ENCODE measurements at places on chromosomes 12 and 14.

DNA sequence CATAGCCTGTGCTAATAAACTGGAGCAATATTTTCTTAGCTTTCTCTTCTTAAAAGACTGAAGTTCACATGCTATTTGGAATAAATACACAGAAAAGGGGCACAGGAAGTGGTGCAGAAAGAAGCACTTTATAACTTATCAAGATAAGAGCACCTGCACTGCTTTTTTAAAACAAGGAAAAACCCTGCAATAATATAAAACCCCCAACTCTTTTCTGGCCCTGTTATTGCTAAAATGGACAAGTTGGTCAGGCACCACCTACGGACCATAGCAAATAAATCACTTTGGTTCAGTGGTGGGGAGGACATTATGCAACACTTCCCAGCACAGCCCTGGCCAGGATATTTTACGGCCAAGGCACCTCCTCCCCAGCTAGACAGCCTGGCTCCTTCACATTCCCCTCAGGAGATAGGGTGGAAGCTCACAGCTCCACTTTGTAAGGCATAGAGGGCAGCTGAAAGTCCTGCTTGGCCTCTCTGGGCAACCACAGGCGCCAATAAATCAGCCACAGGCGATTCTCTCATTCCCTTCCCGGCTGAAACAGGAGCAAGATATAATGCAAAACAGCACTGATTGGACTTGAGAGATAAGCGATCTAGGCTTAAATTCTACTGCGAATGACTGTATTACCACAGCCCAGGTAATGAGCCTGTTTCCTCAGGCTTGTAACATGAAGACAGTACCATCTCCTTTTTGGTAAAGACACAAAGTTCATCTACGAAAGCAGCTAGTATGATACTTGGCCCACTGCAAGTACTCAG lies 2.0 kb downstream of the ZBTB25 start:
- DNase-seq, result peak; percentile 88

GRCh38 chr14:70064136-70064865 lies 124.5 kb downstream of the SLC8A3 start:
- DNase-seq, result no peak

GRCh38 chr12:88300931-88301330 lies 158.8 kb downstream of the TMTC3 start:
- DNase-seq, result no peak

DNA sequence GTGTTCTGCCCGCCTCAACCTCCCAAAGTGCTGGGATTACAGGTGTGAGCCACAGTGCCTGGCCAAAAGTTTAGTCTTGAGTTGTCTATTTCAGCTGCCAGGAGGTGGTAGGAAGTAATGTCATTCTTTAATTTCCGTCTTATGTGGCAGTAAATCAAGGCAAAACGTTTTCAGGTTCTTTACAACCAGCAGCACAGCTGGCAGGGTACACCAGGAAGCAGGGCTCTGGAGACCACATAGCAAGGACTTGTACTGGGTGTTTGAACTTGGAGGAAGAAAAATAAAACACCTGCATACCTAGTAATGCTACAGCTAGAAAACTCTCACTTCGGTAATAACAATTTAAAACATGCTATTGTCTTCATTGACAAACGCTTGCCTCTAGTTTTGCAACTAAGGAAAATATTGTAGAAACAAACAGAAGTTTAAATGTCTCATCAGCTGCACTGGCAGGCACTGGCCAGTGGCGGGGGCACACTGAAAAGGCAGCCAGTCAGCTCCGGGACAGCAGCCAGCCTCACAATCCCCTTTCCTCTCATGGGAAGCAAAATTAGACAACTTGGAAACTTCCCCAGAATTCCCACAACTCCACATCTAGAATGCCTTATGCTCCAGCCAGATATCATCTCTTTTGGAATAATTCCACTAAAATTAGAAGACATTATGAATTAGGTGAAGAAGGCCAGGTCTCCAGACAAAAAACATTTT lies 72.2 kb downstream of the CLIP1 start:
- peak; percentile 98 for DNase-seq

DNA sequence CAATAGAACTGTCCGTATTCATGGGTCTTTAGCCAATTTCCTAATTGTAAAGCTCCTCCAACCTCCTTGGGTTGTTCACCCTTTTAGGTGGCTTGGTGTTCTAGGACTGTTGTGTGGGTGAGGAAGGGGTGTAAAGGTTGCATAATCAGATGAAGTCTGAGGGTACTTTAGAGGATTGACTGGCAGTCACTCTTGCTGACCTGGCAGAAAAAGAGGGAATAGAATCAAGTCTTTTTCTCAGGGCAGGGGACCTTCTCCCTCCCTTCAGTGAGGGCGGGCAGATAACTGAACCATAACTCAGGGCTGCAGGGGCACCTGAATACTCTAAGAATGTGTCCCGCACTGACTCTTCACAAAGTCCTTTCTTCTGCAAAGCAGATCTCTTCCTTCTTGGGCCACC lies 436.2 kb downstream of the CCDC91 start:
- DNase-seq, result no peak

DNA sequence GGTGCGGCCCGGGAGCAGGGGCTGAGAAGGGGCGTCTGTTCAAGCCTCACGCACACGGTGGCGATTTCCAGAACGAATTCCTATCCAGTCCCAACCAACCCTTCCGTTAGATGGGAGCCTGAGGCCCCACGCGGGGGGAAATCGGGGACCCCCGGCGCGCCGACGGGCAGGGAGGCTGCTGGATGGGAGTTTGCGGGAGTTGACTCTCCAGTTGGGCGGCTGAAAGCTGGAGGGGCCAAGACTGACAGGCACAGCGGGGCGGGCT lies 9.8 kb downstream of the EXOC3L4 start:
- no peak for DNase-seq

DNA sequence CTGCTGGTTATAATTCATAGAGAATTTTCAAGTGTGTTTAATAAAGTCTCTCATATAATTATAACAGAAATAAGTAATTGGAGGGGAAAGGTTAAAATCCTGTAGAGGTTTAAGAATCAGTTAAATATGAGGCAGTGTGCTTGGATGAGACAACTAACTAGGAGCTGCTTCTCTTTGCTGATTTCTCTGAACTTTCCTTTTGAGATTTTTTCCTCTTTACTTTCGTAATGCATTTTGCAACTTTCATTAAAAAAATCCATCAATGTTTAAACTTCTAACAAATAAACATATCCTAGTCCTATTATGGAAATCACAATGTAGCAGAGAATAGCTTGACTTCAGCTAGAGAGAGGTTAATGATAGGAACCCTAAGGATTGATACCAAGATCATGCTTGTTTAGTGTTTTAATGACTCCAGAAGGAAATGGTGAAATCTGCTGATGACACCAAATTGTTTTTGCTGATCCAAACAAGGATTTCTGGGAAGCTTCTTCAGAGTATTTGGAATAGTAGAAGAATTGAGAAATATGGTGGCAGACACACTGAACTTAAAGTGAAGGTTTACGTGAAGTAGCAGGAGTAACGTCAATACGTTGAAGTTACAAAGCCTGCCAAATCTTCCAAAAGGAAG lies 122.6 kb downstream of the RAD51B start:
- DNase-seq, result peak; percentile 58

- no peak for DNase-seq
These were observed 329.0 kb downstream of the C12orf75 start for GRCh38 chr12:105659355-105660075.

DNA sequence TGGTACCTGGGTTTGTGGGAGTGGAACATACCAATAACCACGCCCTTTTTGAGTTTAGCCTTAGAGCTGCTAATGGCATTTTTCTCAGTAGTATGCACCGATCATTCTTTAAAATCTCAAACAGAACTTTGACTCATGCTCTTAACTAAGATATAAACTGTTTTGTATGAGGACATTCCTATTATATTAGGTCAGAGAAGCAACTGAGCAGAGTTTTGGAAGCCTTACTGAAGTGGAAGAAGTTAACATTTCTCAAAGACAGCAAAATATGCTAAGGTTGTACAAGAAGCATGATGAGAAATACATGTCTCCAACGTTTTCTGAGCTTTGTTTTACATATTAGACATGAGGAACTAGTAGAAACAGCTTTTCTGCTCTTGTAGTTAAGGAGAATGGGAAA lies 819.2 kb downstream of the FSCB start:
- peak; percentile 81 for DNase-seq

- DNase-seq, result no peak
These were observed 2.9 kb upstream of the SPX start for GRCh38 chr12:21523148-21523547.

DNA sequence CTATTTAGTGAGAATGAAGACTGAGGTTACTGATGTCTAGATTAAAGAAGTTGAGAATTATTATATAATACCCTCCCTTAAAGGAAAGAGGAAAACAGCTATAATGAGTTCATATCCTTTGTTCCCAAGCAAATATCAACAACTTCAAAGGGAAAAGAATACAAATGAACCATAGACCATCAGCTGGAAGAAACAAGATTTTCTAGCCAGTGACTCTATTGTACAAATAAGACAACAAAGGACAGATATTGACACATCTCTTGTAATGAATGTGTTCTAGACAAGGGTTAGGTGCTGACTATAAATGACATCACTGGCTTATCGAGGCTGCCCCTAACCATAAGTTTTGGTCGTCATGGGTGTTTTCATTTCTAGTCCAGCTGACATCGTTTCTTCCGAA lies 48.2 kb downstream of the SLC38A4 start:
- DNase-seq, result no peak

DNA sequence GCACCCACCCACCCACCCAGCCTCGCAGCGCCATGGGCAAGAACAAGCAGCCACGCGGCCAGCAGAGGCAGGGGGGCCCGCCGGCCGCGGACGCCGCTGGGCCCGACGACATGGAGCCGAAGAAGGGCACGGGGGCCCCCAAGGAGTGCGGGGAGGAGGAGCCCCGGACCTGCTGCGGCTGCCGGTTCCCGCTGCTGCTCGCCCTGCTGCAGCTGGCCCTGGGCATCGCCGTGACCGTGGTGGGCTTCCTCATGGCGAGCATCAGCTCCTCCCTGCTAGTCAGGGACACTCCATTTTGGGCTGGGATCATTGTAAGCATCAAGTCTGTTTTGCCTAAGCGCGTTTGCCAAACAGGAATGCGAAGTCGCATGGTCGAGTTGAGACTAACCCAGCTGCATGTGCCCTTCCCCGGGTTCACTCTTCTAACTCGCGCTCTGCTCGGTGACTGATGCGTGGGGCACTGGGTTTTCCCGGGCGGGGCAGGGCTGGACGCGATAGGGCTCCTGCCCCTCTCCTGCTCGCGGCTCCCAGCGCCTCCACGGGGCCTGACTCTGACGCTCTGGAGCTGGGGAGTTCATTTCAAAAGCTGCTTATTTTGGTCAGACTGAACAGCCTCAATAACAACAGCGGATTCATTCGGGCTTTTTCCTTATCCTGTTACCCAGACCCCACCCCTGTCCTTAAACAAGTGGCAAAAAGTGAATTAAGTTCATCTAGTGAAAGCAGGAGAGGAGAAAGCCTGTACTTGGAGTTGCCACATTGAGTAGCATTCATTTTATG lies 458 bp downstream of the SSPN start:
- DNase-seq, result peak; percentile 50

GRCh38 chr12:77179515-77179914 lies 114.1 kb upstream of the E2F7 start:
- DNase-seq, result no peak

DNA sequence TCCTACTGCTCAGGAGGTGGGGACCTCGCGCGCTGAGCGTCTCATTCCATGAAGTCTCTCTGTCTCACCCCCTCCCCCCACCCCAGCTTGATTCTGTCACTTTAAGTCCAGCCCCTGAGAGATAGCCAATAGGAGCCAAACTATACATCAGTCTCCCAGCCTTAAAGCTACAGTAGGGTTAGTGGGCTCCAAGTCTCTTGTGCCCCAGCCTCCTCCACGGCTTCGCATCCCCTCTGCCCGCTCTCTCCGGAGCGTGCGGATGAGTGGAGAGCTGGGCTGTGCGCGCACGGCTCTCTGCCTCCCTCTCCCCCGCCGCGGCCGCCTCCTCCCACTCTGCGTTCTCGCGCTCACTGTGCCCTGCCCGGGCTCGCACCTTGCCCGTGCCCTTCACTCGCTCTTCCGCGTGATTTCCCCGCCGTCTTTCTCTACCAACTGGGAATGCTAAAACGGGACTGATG lies at the start of gene ESRRB:
Gene ESRRB (plus strand): TSS at position 191 of the 458 bp plus-strand sequence. CDS start 265 bp downstream, at position 456.
- DNase-seq, result no peak

GRCh38 chr12:6435961-6436715 lies 8.6 kb upstream of the CD27 start:
- DNase-seq, result no peak

DNA sequence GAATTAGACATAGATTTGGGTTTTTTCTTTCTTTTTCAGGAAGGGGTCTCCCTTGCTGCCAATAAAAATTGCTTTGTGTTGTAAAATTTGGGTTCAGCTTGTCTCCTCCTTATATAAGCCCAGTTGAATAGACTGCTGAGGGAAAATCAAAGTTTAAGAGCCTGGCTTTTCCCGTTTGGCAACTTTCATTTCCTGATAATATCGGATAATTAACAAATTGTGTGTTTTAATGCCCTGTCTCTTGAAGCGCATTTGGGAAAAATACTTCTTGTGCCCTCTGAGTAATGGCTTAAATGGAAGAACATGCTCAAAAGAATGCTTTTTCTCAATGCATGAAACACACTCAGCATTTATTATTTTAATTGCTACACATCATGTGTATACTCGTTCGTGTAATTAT lies 198.0 kb upstream of the DCN start:
- DNase-seq, result no peak

DNA sequence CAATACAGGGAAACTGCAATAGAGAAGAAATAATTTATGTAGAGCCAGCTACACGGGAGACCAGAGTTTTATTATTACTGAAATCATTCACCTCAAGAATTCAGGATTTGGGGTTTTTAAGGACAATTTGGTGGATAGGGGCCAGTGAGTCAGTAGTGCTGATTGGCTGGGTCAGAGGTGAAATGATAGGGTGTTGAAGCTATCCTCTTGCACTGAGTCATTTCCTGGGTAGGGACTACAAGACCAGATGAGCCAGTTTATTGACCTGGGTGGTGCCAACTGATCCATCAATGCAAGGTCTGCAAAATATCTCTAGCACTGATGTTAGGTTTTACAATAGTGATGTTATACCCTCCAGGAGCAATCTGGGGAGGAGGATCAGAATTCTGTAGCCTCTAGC lies 486.3 kb downstream of the LRIG3 start:
- no peak for DNase-seq

GRCh38 chr12:79961411-79961810 lies 26.5 kb upstream of the PPP1R12A start:
- DNase-seq, result no peak

- no peak for DNase-seq
These were observed 40.5 kb downstream of the DIO3 start for GRCh38 chr14:101601606-101602465.

- no peak for DNase-seq
These were observed 15.0 kb downstream of the POMT2 start for GRCh38 chr14:77305696-77306095.

DNA sequence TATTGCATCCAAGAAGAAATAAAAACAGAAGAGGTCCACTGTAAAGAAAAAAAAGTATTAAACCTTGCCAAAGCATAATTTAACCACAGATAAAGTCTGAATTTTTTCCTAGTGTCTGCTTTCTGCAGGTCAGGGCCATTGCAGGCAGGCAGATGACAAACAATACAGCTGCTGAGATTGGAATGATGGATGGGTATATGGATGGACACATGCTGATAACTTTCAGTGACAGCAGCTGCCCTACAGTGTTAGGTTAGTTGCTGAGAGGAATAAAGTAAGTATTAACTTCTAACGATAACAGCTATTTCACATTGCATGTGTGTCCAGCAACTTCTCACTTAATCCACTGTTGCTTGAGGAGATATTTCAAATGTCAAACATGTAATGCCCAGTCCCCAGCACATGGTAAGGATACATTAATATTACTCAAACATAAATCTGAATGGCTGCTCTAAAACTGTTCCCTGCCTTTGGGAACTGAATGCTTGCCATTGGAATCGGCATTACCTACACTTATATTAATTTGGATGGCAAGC lies 515.3 kb downstream of the RMST start:
- no peak for DNase-seq

GRCh38 chr12:124765581-124766489 lies 97.8 kb downstream of the SCARB1 start:
- peak; percentile 69 for DNase-seq

All from fibroblast of the aortic adventitia (primary cell).